Pancreas (tissue), 10 donors: ENCODE measurements at places on chromosomes 6 and 20.

- DNase-seq = no peak
These were observed 54.4 kb downstream of the GNAS start for GRCh38 chr20:58906894-58907293.

DNA sequence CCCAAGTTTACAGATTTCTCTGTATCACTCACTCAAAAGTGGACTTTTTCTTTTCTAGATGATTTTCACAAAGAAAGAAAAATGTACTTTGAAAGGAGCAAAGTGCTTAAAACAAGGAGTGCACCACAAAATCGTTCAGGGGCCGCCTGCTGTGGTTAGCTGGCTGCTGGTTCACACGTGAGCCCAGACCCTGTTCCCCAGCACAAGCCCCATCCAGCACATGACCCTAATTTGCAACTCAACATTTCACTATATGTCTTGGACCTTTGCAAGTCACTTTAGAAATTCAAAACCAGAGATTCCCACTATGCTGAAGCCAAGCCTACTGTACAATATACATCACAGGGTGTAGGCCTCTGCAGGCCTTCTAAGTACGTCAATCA, 95.5 kb upstream of the NHSL1 start:
- DNase-seq = no peak

- DNase-seq = no peak
These were observed 128.2 kb upstream of the SIM1 start for GRCh38 chr6:100592929-100593328.

DNA sequence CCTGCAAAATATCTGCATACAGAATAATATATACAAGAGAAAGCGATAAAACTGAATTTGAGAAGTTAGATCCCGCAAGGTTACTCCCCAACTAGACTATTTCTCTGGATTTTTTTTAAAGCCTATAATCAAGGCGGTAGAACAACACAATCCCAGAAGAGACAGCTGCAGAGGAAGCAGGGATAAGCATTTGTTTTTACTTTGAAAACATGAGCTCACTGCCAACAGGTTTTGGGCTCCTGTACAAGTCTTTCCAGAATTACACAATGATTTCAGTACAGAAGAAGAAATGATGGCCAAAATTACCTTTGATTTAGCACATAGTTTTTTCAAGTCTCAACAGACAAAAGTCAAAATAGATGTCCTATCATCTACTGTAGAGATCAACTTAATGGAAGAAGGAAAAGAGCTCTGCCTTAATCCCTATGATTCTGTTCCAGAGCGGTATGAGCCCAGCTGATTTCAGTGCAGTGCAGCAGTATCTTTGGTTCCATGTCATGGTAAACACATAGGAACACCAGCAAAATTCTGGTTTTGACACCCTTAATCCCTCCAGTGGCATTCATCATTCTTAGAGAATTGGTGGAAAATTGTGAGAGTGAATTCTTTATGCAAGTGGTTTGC, 304.3 kb downstream of the HDGFL1 start:
- DNase-seq = no peak

DNA sequence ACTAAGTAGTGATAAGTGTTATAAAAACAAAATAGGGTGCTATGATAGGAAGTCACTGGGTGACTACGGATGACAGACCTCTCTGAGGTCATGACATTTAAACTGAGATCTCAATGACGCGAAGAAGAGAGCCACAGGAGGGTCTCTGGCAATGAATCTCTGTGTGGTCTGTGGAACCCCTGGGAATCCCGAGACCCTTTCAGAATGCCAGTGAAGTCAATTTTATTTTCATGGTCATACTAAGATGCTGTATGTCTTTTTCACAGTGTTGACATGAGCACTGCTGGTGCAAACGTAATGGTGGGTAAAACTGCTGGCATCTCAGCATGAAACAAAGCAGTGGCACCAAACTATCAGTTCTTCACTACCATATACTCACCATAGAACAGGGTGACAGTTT, 155.0 kb downstream of the GJA10 start:
- DNase-seq = no peak

- no peak for DNase-seq
These were observed 3.0 kb upstream of the GOPC start for GRCh38 chr6:117605169-117605826.

DNA sequence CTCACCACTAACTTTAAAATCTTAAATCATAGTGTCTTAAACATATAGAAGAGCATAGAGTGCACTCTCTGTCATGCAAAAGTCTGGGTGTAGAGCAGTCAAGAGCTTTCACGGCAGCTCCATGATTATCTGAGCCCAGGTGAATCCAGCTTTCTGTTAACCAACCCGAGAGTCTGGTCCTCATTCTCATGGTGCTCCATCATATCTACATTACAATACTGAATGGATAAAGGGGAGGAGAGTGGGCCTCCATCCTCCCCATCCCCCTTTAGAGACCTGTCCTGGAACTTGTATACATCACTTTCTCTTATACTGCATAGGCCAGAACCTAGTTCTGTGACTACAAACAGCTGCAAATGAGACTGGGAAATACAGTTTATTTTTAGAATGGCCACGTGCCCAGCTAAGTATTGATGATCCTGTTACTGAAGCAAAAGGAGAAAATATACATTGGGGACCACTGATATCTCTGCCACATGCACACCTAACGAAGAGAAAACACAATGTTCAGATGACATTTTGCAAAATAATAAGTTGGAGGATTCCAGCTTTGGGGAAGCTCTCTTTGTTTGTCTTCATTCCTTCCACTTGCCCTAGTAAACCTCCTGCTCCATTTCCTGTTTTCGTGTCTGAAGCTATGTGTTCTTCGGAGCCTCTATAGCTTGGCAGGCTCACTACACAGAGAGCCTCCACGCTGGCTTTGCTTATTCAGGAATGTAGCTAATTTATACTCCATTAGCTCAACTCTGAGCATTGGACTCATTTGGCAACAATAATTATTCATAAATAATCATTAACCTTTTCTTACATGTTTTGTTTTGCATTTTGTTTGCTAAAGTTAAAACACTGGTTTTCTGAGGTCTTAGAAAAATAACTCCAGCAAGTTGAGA, 110.1 kb downstream of the IYD start:
- no peak for DNase-seq

GRCh38 chr6:5162355-5162754, 77.2 kb downstream of the PPP1R3G start:
- DNase-seq = no peak
